ENCODE measurements at places on chromosomes 4 and X. TPM values are rescaled to one million over a fixed set of nuclear protein-coding genes. Genes with fewer than 3 reads are reported as not detected.

The PLS3 gene
- 162 TPM for total RNA-seq

The FANCB gene
- not detected for total RNA-seq

The CPZ gene
- total RNA-seq: 8.6 TPM

The SLC25A43 gene
- 15.7 TPM for total RNA-seq

The MTNR1A gene
- total RNA-seq: not detected

The DMRTC1B gene
- total RNA-seq: 0.92 TPM

The FAM47A gene
- total RNA-seq: not detected

The ENPP6 gene
- total RNA-seq: 0.34 TPM

The MAGEB1 gene
- total RNA-seq: not detected

The ZCCHC4 gene
- total RNA-seq: 11.8 TPM

The HHIP gene
- total RNA-seq: 34.6 TPM

The MBNL3 gene
- 21.2 TPM for total RNA-seq

The XKRX gene
- total RNA-seq: 4.4 TPM

The DCAF8L2 gene
- total RNA-seq: not detected

The NAA10 gene
- total RNA-seq: 116 TPM

The NIPAL1 gene
- 8.9 TPM for total RNA-seq

The GAGE12E gene
- total RNA-seq: not detected

The GAGE12F gene
- total RNA-seq: not detected

The KLHL8 gene
- total RNA-seq: 15.9 TPM

Data from upper lobe of left lung (tissue), 6 donors.